ENCODE measurements at places on chromosomes 16 and 17. TPM values are rescaled to one million over a fixed set of nuclear protein-coding genes. Genes with fewer than 3 reads are reported as not detected.

GRCh38 chr17:34733333-34733732 lies 154.0 kb downstream of the TMEM132E start:
- DNase-seq = no peak

- DNase-seq = no peak
Measured at GRCh38 chr17:76884995-76885893, 17.0 kb downstream of the MGAT5B start.

GRCh38 chr17:75611851-75612429 lies 21.3 kb upstream of the SMIM5 start:
- no peak for DNase-seq

- no peak for DNase-seq
Measured at GRCh38 chr17:13374203-13375143, 227.3 kb downstream of the HS3ST3A1 start.

- DNase-seq = no peak
Measured at GRCh38 chr16:72815348-72816318, 232.3 kb downstream of the ZFHX3 start.

DNA sequence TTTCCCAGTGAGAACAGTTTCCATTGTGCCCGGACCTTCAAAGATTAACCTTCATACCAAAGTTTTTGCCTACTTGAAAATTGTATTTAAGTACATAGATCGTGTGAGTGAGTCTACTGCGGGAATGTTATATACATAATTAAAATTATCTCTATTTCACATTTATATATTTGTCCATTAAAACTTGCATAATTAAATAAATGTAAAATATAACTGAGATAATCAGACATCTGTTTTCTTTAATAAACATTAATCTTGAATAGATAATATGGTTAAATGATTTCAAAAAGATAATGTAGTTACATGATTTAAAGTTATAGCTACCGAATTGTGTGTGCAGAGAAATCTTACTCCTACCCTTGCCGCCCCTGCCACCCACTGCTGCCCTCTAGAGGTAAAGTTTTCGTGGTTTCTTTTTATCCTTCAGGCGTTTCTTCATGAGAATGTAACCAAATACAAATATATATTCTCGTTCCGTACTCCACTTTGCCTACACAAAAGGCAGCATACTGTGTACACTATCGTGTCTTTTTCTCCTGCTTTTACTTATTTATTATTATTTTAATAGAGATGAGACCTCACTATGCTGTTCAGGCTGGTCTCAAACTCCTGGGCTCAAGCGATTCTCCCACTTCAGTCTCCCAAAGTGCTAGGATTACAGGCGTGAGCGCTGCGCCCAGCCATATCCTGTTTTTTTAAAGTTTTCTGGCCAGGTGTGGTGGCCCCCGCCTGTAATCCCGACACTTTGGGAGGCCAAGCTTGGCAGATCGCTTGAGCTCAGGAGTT lies 35.6 kb downstream of the RPA1 start:
- DNase-seq = peak; percentile 49

- DNase-seq = peak; percentile 57
Measured at GRCh38 chr17:29390851-29391631, 878 bp downstream of the TAOK1 start.

DNA sequence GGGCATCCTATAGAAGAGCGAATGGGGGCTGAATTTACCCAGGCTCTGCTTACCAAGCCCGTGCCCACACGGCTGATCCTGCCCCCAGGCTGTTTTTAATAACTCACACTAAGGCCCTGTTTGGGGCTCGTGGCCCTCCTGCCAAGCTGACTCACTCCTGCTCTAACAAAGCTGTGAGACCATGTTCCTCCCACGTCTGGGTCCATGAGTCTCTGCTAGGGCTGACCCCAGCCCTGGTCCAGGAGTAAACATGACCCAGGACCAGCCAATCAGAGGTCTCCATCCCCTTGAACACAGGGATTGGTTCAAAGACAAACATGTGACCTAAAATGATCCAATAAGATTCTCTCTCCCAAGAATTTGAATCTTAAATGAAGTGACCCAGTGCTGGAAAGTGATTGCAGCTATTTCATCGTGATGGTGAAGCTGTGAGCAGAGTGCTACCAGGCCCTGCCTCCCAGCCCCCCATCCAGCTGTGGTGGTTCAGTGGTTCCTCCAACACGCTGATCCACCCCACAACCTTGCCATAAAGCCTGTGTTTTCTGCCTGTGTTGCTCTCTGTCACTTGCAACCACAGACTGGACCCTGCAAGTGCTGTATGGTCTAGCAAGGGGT lies 57.2 kb downstream of the C16orf82 start:
- DNase-seq = no peak

- DNase-seq = no peak
Measured at GRCh38 chr17:73376152-73376551, 64.4 kb upstream of the CDC42EP4 start.

- DNase-seq = no peak
Measured at GRCh38 chr16:85395913-85396878, 216.9 kb upstream of the GSE1 start.

GRCh38 chr17:51000835-51001638 lies 119.6 kb downstream of the SPAG9 start:
- DNase-seq = peak; percentile 73

DNA sequence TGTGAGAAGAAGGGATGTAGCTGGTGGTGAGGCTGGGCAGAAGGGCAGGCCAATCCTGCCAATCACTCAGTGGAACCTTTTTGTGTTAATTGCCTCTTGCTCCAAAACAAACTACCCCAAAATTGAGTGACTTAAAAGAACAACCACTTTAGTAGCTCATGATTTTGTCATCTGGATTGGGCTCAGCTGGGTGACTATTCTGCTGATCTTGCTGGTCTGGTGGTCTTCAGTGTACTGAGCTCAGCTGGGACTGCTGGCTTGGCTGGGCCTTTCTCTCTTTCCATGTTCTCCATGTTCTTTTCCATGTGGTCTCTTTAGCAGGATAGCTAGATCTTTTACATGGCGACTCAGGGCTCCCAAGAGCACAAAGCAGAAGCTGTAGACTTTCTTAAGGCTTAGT lies 37.7 kb upstream of the SDK2 start:
- no peak for DNase-seq

DNA sequence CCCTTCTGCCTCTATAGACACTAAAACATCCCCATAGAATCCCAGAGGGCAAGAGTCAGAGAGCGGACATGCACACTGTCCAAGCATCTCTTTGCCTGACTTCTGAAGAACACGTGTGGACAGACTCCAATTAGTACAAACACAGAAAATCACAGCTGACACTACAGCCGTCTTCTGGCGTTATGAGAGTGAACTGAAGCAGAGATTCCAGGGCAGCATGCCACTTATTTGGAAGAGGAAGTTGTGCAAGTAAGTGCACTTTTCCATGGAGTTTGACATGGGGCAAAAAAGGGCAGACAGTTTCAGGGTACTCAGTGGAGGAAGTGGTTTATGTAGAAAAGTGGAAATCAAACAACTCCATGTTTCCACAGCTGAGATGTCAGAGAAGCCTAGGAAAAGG lies 16.8 kb upstream of the ZNF287 start:
- DNase-seq = peak; percentile 56

DNA sequence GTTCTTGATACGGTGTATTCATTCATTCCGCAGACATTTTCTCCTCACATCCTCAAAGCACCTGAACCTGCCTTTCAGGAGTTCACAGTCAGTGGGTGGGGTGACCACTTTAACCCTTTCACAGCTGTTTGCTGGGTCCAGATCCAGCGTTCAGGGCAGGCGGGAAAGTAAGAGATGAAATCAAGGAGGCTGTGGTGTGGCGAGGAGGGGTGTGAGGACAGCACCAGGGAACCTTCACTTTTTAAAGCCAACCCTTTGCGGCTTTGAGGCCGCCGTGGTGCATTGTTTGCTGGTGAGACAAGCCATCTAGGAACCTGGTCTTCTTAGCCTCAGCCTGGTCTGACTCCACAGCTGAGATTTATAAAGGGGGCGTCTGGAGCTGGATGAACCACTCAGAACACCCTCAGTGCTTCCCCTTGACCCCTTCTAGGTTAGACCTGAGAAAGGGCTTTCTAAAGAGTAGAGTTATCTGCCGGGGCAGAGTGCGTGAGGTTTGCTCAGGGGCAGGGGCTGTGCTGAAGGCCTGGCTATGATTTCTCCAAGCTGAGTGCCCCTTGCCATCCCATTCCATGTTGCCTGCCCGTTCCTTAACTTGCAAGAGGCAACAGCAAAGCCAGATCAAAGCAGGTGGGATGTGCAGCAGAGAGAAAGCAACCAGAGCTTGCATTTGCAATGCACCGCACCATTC lies 933 bp downstream of the CCR7 start:
- DNase-seq = no peak

DNA sequence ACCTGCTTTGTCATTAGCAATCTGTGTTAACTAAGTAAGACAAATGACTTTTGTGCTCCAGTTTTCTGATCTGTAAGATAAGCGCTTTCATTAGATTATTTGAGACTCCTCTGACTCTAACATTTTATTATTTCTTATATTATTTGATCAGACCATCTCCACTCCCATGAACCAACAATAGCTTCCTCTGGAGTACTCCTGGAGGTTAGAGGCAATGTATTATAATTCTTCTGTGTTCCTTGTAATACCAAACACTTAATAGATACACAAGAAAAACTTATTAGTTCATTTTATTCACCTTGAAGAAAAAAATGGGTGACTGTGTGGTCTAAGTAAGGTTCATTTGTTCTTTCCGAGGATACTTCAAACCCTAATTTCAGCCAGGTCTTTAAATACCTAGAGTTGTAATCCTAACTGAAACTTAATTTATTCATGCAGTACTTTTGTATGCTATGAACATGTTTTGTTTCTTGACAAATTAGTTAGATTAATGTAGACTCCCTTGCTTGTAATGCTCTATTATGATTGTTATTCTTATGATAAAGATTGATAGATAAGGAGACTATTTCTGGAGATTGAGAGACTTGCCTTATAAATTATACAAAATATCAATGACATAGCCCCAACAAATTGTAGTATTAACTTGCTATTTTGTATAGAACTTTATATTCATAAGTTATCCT lies 53.9 kb downstream of the NQO1 start:
- no peak for DNase-seq

DNA sequence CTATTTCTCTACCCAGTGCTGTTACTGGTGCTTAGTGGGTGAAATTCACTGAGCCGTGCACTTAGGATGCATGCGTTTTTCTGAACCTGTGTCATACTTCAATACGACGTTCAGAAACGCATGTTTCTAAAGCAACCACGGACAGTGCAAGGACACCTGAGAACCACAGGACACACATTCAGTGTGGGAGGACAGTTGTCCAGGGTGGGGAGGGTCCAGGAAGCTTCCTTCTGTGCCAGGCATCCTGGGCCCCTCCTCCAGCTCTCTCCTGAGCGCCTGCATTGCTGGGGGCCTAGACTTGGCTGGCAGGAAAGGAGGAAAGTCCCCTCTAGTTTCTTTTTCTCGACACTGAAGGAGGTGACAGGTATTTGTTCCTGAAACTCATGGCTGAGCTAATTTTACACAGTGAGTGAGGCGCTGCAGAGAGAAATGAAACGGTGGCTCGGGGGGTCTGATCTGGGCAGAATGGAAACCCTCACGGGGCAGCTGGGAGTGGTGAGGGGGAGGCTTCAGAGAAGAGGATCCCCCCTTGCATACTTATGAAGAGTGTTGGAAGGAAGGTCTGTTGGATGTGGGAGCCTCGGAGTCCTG lies 89.9 kb downstream of the IRF8 start:
- DNase-seq = no peak

DNA sequence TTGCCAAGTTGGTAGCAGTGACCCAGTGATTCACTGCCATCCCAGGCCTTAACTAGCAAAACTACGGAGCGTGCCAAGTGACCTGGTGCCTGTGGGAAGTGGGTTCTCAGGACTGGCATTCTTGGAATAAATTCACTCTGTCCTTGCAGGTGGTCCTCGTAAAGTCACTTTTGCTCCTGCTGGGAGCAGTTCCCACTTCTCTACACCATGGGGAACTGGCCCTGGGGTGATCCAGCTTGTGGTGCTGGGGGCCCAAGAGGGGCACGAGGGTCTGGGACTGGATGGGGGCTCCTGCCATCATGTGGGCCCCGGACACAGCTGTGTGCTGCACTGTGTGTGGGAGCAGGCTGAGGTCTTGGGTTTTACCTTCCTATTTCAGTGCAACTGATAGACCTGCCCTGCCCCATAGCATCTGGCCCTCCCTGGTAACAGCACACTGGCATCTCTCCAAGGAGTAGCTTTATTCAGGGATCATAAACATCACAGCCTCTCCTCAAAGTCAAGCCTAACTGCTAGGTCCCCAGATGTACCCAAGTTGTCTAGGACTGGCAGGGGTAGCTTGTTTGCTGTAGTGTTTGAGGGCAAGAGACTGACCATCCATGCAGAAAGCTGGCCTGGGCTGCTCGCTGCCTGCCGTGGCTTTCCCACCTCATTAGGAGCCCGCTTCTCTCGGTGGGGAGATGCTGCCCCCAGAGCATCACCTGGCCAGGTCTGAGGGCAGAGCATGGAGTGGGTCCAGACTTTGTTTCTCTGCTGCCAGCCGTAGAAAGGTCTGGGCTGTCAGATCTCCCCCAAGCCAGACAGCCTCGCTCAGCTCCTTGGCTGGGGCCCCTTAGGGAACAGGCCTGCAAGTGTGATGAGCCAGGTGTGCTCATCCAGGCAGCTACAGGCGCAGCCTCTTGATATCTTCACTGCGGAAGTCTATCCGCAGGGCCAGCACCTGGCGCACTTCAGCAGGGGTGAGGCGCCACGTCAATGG lies 26.0 kb downstream of the FCSK start:
- no peak for DNase-seq

DNA sequence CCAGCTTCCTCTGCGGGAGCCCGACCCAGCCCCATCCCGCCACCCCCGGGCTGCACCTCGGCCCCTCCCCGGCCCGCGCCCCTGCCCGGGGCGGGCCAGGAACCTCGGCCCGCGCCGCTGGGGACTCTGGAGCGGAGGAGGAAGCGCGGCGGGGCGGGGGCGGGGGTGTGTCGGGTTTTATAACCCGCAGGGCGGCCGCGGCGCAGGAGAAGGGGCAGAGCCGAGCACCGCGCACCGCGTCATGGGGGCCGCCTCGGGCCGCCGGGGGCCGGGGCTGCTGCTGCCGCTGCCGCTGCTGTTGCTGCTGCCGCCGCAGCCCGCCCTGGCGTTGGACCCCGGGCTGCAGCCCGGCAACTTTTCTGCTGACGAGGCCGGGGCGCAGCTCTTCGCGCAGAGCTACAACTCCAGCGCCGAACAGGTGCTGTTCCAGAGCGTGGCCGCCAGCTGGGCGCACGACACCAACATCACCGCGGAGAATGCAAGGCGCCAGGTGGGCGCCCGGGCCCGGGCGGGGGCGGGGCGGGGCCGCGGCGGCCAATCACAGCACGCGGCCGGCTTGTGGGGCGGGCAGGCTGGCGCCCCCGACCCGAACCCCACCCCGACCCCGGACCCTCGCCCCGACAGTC lies at the start of gene ACE:
Gene ACE, plus strand, starts transcription at position 208 of the 626 bp plus-strand sequence. Its CDS starts 34 bp downstream, at position 242.
- peak; percentile 64 for DNase-seq

GRCh38 chr17:78387977-78388941 lies 9.8 kb downstream of the PGS1 start:
- DNase-seq = no peak

- DNase-seq = peak; percentile 46
Measured at GRCh38 chr16:68921637-68922036, 78.3 kb downstream of the TANGO6 start.

- DNase-seq = no peak
Measured at GRCh38 chr17:69175262-69175624, 33.5 kb upstream of the ABCA6 start.

- peak; percentile 86 for DNase-seq
Measured at GRCh38 chr16:88737298-88738150, 31.2 kb downstream of the CTU2 start.

The ANKRD13B gene
- total RNA-seq = 12.7 TPM

The ZNF689 gene
- total RNA-seq = 19.5 TPM

The GRAPL gene
- total RNA-seq = 0.57 TPM

The TP53TG3 gene
- not detected for total RNA-seq

The SENP3 gene
- total RNA-seq = 78.9 TPM

The CTF1 gene
- total RNA-seq = 5.0 TPM

The SLC7A6 gene
- 14.3 TPM for total RNA-seq

The RHOT1 gene
- total RNA-seq = 47.1 TPM

The FOXF1 gene
- 3.5 TPM for total RNA-seq

The XPO6 gene
- total RNA-seq = 79.8 TPM

The ODAD4 gene
- total RNA-seq = 2.6 TPM
